ENCODE measurements at places on chromosomes 5 and 9.

DNA sequence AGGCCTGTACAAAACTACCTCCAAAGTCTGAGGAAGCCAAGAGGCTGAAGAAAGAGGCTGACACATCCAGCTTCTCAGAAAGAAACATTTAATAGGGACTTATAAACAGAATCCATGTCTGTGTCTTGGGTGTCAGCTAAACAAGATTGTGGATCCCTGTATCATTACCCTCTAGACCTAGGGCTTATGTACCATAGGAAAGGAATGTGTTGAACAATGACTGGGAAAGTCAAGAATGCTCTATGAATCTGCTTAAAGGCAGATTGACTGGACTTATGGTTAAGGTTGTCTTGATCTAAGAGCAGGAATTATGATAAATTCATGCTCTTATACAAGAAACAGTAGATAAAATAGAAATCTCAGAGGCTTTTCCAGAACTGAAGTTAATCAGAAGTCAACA, 335.7 kb upstream of the RPS23 start:
- DNase-seq: no peak

- DNase-seq: no peak
Measured at GRCh38 chr5:104305602-104306001, 743.0 kb upstream of the NUDT12 start.

DNA sequence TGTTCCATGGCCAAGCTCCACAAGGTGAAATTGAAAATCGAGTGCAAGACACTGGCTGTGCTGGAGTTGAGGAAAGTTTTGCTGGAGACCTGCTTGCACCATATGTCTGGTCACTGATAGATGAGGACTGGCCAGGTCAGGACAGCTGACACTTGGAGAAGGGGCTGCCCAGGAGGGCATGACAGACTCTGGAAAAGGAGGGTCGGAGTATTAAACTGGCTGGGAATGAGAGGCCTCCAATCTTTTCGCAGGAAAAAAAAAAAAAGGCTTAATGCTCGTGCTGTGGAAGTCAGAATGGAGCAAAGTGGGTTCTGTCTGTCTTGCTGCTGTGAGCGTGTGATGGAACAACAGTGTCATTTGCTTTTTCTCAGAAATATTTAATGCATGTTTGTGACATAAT, 5.5 kb downstream of the TENT4A start:
- DNase-seq: no peak

GRCh38 chr5:177123789-177124485, 9.6 kb upstream of the NSD1 start:
- DNase-seq: no peak

DNA sequence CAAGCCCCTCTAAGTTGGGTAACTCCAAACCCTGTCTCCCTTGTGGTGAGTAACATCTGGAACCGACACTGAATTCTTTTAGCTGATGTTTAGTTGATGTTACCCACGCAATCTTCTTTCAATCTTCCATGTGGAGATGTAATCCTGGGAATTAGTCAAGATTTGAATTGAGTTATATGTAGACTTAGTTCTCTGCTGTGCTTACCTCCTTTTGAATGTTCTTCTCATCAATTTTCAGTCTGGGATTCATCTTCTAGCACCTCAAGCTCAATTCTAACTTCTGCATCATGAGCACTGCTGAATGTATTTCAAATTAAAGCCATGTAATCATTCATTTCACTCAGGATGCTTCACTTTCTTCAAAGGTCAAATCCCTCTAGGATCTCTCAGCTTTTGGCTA, 270.6 kb downstream of the FAM170A start:
- no peak for DNase-seq

- DNase-seq: no peak
Measured at GRCh38 chr5:38923661-38924451, 78.0 kb downstream of the OSMR start.

DNA sequence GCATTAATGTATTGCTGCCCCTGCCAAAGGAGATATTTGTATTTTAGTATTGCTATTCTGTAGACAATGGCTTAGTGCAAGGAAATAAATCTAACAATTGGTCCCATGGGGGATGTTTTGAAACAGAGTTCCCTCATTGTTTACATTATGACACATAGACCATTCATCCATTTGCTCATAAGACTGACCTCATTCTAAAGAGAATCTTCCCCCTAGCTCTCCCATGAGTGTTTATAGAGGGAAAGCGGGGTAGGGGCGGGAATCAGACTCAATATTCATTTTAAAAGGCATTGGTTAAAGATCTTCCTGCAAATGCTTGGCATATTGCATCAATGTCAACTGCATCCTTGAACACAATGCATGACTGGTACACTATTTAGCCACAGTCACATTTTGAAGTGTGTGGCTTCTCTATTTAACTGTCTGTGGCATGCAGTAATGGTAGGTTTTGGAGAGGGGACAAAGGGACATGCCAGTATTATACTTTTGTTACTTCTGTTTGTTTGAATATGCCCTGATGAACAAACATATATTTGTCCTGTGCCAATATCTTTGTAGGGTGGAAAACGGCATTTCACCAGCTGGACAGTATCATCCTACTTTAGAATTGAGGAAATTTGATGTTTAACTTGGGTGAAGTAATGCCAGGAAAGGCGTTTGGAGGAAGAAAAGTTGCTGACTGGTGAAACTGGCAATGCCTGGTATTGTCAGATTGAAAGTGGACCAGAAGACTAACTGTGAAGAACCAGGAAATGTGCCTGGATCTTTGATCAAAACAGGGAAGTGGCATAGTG, 84.1 kb upstream of the MEGF10 start:
- peak; percentile 84 for DNase-seq

GRCh38 chr5:31378838-31379237, 153.1 kb downstream of the DROSHA start:
- no peak for DNase-seq

GRCh38 chr5:83124593-83124992, 47.2 kb downstream of the XRCC4 start:
- DNase-seq: no peak

- DNase-seq: no peak
Measured at GRCh38 chr5:74372502-74373064, 267.9 kb downstream of the ENC1 start.

- no peak for DNase-seq
Measured at GRCh38 chr9:76352026-76352620, 42.1 kb downstream of the RFK start.

GRCh38 chr9:111456529-111456928, 27.7 kb downstream of the ECPAS start:
- DNase-seq: no peak

Data from LNCaP clone FGC (cell line).